ENCODE measurements at places on chromosomes 12 and 14.

DNA sequence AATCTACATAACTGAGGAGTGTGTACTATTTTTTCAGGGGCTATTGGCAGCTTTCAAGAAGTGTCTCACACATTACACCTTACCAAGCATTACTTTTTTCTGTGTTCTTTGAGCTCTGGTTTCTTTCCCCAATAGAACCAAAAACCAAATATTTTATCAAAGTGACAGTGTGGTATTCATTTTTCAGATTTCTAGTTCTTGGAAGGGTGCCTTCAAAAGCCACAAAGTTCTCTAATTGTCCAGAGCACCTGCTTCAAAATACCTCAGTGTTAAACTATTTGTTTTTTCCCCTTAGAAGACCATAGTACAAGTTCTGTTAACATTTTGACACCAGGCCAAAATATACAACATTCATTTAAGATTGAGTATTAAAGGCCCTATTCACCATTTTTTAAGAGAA, 515.7 kb downstream of the ETNK1 start:
- DNase-seq, result no peak

- DNase-seq, result peak; percentile 54
Observed at GRCh38 chr12:12715459-12716150, 1.6 kb upstream of the CDKN1B start.

DNA sequence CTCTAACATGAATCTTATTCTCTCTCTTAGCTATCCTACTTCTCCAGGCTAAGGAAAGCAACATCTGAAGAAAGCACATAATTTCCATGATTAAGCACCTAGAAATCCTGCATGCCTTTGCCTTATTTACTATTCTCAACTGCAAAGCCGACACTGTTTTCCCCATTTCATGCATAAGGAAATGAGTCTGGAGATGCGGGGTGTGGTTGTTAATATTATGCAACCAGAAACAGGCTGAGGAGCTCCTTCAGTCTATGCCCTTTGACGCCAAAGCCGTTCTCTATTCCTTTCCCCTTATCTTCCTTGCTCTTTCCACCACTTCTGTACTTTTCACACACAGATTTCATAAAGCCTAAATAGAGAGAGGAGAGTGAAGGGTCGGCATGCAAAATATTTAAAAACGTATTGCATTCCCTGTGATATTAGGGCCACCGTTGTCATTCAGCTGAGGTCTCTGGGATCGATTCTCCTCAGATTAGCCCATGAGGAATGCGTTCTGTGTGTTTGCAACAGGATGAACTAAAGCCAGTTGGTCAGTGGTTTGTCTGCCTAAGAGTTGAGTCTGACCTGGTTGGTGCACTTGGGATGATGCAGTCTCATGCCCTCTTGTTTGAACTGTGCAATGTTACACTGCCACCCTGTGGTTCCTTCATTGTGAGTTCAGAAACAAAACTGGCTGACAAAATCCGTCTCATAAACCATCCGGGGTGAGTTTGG, 53.1 kb upstream of the PLEKHG7 start:
- DNase-seq, result peak; percentile 55

DNA sequence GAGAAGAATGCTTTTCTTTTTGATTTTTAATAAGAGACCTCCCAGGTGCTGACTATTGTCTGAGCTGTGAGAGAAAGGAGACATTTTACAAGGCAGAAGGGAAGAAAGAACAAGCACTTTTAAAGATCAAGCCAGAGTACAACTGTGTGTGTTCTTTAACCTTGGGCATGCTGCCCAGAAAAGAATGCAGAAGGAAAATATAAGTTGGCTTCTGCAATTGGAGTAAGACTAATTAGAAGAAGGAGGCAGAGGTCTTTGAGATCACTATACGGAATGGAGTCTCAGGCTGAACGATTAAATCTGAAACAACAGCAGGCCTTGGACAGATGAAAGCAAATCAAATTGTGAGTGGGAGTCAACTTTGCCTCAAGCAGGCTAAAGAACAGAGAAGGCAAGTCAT, 230.5 kb downstream of the ATP23 start:
- no peak for DNase-seq

Data from NCI-H2227 treated with DMSO at 0.1 percent for 48 hours (cell line).